ENCODE measurements at places on chromosomes 1 and 21.

DNA sequence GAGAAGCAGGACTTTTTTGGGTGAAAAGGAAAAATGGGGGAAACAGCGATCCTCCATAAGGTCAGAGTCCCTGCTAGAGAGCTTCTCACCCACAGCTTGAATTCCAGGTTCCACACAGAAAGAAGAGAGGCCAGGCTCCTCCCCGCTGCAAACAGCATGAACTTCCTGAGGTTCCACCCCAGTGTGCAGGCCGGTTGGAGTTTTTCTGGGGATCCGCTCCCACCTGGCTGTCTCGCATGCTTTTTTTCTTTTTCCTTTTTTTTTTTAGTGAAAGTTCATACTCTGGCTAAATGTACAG is 595.1 kb upstream of the ZP4 start:
- H3K4me1 ChIP-seq, result no peaks in the 10 kb centered on the region
- no peaks in the 10 kb centered on the region for H3K36me3 ChIP-seq
- no peak overlapping the region for H3K27ac ChIP-seq
- peak overlapping the region; percentile 32 for H3K4me3 ChIP-seq

DNA sequence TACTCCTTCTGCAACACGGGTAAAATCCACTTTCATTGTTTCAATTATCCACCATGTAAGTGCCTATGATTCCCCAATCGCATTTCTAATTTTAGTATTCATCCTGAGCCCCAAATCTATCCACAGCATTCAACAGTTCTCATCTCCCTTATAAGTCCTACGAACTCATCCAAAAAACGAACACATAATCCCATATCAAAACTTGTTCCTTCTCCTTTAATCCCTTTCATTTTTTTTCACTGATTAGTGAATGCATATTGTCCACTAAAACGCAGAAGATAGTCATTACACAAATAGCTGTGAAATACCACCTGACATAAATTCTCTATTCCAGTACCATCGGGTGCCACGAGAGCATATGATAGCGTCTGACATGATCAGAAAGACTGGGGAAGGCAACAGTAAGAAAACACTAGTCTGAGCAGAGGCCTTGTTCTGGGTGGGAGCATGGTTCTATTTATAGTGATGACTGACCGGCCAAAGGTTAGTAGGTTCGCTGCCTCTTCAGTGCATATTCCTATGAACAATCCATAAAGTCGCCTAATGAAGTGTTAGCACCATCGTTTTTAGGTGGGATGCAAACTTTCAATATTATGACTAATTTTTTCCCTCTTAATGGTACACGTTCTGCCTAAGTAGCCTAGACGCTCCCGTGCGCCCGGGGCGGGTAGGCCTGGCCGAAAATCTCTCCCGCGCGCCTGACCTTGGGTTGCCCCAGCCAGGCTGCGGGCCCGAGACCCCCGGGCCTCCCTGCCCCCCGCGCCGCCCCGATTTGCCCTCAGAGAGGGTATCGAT is 648 bp downstream of the ATP5PF start:
- H3K4me1 ChIP-seq, result peaks cover 16% of the 10 kb centered on the region
- peak overlapping the region; percentile 99 for H3K27ac ChIP-seq
- H3K36me3 ChIP-seq, result peaks cover 20% of the 10 kb centered on the region
- DNase-seq, result peak; percentile 18

GRCh38 chr1:235851939-235852338 is 14.8 kb downstream of the LYST start:
- no peaks in the 10 kb centered on the region for H3K27me3 ChIP-seq
- no peak for DNase-seq
- H3K4me1 ChIP-seq, result no peaks in the 10 kb centered on the region
- no peak overlapping the region for H3K4me3 ChIP-seq
- H3K36me3 ChIP-seq, result no peaks in the 10 kb centered on the region

DNA sequence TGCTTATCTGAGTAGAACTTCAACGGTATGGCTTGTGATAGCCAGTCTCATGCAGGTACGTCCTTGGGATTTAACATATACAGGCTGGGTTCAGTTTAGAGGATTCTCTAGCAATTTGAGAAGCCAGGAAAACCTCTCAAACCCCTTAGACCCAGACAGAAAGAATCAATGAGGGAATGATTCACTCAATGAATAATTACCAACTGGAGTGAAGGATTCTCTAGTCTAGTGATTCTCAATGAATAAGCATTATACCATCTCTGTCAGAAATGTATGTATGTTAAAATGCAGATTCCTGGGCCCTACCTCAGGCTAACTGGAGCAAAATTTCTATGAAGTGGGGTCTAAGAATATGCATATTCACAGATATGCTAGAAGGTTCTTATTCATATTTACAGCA is 54.5 kb upstream of the APP start:
- no peak for DNase-seq
- no peak overlapping the region for H3K27ac ChIP-seq
- H3K4me1 ChIP-seq, result no peaks in the 10 kb centered on the region
- no peak overlapping the region for H3K4me3 ChIP-seq

DNA sequence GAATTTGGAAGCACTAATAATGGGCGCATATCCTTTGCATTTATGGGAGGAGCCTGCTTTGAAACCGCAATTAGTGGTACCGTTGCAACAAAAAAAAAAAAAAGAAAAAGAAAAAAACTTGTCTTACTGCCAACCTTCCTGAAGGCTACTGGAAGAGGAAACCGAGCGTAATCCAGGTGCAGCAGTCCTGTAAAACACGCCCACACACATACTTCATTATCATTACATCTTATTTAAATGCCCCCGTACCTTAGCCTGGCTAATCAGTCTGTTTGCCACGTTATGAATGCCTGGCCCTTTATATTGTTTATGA is 686 bp upstream of the ZNF281 start:
- peaks cover 20% of the 10 kb centered on the region for H3K36me3 ChIP-seq
- peak overlapping the region; percentile 93 for H3K4me3 ChIP-seq
- peaks cover 1% of the 10 kb centered on the region for H3K4me1 ChIP-seq
- H3K27ac ChIP-seq, result peak overlapping the region; percentile 66
- no peaks in the 10 kb centered on the region for H3K27me3 ChIP-seq

GRCh38 chr1:98030483-98030882 is 109.6 kb upstream of the DPYD start:
- no peak for DNase-seq
- H3K27me3 ChIP-seq, result no peaks in the 10 kb centered on the region
- H3K4me1 ChIP-seq, result no peaks in the 10 kb centered on the region
- H3K27ac ChIP-seq, result no peak overlapping the region
- H3K36me3 ChIP-seq, result no peaks in the 10 kb centered on the region
- no peak overlapping the region for H3K4me3 ChIP-seq

GRCh38 chr21:33290441-33290840 is 24.3 kb downstream of the IL10RB start:
- no peaks in the 10 kb centered on the region for H3K27me3 ChIP-seq
- peaks cover 22% of the 10 kb centered on the region for H3K4me1 ChIP-seq
- no peak overlapping the region for H3K27ac ChIP-seq
- DNase-seq, result no peak

DNA sequence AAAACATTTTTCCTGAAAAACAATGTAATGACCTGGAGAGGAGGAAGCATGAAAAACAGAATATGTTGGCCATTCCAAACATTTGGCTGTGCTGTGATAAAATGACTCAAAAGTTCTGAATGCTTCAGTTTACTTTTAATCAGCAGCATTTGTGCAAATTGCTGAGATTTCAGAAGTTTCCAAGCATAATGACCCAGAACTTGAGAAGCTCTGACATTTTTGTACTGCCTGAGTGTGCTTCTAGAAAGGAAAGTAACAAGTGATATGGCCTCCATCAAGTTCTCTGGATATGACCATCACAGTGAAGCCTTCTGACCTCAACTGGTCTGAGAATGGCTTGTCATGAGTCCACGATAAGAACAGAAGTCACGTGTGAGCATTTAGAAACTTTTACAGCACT is 283.4 kb upstream of the ZRANB2 start:
- no peaks in the 10 kb centered on the region for H3K4me1 ChIP-seq
- H3K4me3 ChIP-seq, result no peak overlapping the region
- H3K27me3 ChIP-seq, result no peaks in the 10 kb centered on the region

DNA sequence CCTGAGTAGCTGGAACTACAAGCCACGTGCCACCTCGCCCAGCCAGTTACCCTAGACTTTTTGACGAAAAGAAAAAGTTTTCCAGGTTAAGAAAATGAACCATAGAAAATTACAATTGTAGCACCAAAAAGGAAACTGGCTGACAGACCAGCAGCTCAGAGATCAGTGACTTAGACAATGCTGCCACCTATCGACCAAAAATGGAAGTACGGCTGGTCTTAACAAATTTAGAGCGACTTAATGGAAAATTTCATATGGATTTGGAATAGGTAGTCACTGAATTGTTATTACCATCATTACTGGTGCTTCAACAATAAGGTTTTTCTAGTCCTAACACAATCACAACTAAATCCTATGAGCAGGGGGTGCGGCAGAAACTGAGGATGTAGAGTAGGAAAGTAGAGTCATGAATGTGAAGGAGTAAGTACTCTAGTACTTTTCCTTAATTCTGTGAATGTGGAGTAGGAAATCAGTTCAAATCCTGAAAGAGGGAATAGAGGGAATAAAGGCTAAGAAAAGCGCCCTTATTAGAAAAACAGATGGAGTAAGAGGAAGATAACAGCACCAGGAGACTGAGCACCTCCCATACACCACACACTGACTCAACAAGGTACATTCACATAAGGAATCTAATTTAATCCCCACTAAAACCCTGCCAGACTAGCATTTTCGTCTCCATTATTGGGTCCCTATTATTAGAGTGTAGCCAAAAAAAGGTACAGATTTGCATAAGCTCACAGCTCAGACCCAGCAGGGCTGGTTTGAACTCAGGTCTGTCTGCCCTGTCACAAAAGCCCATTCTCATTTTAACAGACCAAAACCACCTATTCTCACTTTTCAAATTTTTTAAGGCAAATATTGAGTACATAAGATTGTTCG is 37.9 kb upstream of the MGST3 start:
- peak; percentile 83 for DNase-seq
- H3K4me3 ChIP-seq, result no peak overlapping the region
- no peaks in the 10 kb centered on the region for H3K36me3 ChIP-seq

GRCh38 chr1:116308276-116308675 is 64.8 kb upstream of the ATP1A1 start:
- H3K27me3 ChIP-seq, result no peaks in the 10 kb centered on the region
- H3K36me3 ChIP-seq, result no peaks in the 10 kb centered on the region
- no peak overlapping the region for H3K27ac ChIP-seq

GRCh38 chr1:232983375-232983774 is 33.0 kb downstream of the NTPCR start:
- H3K36me3 ChIP-seq, result no peaks in the 10 kb centered on the region
- peaks cover 7% of the 10 kb centered on the region for H3K4me1 ChIP-seq
- DNase-seq, result no peak
- H3K4me3 ChIP-seq, result no peak overlapping the region
- no peak overlapping the region for H3K27ac ChIP-seq

- DNase-seq, result peak; percentile 40
- H3K27ac ChIP-seq, result no peak overlapping the region
- H3K4me1 ChIP-seq, result no peaks in the 10 kb centered on the region
- H3K4me3 ChIP-seq, result no peak overlapping the region
- peaks cover 16% of the 10 kb centered on the region for H3K27me3 ChIP-seq
Observed at GRCh38 chr1:18556364-18556763, 74.3 kb upstream of the PAX7 start.

GRCh38 chr1:82775406-82776000 is 974.8 kb downstream of the ADGRL2 start:
- H3K36me3 ChIP-seq, result no peaks in the 10 kb centered on the region
- peak; percentile 25 for DNase-seq
- H3K27me3 ChIP-seq, result no peaks in the 10 kb centered on the region
- H3K27ac ChIP-seq, result no peak overlapping the region

GRCh38 chr1:240522122-240522822 is 89.7 kb downstream of the GREM2 start:
- no peaks in the 10 kb centered on the region for H3K27me3 ChIP-seq
- H3K4me1 ChIP-seq, result no peaks in the 10 kb centered on the region
- no peak for DNase-seq
- H3K4me3 ChIP-seq, result no peak overlapping the region

- no peak overlapping the region for H3K27ac ChIP-seq
- H3K4me1 ChIP-seq, result no peaks in the 10 kb centered on the region
Observed at GRCh38 chr1:235336903-235337302, 8.5 kb downstream of the GGPS1 start.

DNA sequence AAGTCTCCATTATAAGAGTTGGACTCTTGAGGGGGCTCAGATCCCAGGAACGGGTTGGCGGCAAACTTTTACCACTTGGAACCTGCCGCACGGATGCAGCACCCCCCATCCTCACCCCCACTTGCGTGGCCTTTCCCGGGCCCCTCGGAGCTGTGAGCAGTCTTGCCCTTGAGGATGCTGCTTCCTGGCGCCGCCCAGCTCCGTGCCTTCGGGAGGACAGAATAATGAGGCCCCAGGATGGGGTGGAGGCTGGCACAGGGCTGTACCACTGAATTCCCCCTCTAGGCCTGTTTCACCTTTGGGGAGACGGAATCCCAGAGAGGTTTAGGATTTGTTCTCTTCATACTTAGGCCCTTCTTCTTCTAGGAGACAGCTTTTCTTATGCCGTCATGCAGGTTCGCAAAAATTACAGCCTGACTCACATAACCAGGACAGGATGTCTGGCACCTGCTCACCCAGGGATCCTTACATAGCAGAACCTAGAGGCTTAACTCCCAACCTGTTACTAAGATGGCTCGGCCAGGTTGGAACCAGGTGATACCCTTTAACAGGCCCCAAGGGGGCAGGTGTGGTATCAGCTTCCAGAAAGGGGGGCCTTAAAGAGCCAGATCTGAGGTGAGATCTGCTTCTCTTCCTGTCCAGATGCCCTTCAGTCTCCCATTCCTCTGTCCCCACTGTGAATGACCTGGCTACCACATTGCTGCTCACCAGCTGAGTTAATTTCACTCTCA is 1.5 kb downstream of the TRNP1 start:
- no peak for DNase-seq
- peaks cover 5% of the 10 kb centered on the region for H3K4me1 ChIP-seq
- H3K36me3 ChIP-seq, result no peaks in the 10 kb centered on the region
- no peak overlapping the region for H3K4me3 ChIP-seq
- H3K27ac ChIP-seq, result no peak overlapping the region

- peaks cover 5% of the 10 kb centered on the region for H3K27me3 ChIP-seq
- no peaks in the 10 kb centered on the region for H3K36me3 ChIP-seq
- no peak overlapping the region for H3K4me3 ChIP-seq
Observed at GRCh38 chr21:36551731-36552433, 72.0 kb upstream of the CLDN14 start.

DNA sequence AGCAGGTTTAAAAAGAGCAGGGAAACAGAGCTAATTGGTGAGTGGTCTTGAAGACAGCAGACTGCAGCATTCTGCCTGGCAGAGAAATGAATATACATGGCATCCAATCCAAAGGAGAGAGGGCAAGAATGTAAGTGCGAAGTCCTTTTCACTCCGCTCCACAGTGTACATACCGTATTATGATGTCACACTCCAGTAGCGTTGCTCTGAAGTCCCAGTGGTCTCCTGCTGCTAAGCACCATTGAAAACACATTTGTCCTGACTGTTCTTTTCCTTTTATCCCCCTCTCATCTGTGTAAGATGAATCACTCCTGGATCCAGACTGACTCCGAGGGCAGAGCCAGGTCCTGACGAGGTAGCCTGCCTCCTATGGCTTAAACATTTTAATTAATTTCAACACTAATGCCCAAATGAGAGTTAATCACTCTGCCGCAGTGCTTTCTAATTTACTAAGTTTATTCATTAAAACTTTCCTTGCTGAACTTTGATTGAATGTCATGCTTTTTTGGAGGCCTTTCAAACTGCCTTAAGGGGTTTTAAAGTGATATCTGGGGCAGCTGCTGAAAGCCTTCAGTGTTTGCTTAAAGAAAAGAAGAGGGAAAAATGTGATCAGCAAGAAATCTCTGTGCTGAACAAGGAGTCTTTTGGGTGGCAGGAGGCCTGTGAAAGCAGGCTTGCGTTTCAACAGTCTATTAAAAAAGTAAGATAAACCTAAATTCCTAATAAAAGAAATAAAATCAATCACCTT is 227.2 kb downstream of the ATG4C start:
- peaks cover 6% of the 10 kb centered on the region for H3K4me1 ChIP-seq
- peak; percentile 80 for DNase-seq

- H3K36me3 ChIP-seq, result no peaks in the 10 kb centered on the region
- no peak overlapping the region for H3K27ac ChIP-seq
- DNase-seq, result no peak
- peaks cover 11% of the 10 kb centered on the region for H3K27me3 ChIP-seq
Observed at GRCh38 chr1:18482721-18483425, 2.1 kb downstream of the KLHDC7A start.

Data from SJCRH30 (cell line).